Fibroblast of skin of left biceps (primary cell): ENCODE measurements at places on chromosomes 12 and 14.

DNA sequence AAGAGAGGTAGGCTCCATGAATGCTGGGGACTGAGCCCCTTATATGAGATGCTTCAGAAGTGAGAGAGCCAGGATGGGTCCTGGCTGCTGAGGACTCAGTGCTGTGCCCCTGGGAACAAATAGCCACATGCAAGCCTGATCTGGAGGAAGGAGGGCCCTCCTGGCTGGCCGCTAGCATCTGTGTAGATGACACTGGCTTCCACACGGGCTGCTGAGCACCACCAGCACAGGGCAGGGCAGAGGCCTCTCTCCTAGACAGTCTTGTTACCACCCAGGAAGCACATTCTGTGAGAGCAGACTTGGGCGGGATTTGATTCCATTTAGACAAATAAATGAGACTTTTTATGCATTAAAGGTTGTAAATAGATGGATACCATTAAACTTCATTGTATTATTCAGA lies 48.0 kb downstream of the ZNF664 start:
- no peak for DNase-seq

GRCh38 chr12:106601496-106601895 lies 18.7 kb downstream of the RFX4 start:
- DNase-seq = no peak

DNA sequence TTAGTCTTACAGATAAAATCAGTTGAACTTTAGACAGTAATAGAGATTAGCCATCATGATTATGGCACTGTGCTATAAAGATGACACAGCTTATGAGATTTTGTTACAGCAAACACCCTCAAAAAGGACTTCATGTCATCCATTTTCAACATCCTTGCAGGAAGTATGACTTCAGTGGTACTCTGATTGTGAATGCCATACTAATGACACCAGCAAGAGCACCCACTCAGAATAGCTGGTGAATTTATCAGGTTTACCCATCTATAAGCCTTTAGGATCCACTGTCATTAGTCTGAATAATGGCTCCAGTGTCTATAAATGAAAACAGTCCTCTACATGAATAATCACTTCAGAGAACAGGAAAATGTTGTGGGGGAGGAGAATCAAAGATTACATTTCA lies 615.2 kb downstream of the RPS29 start:
- peak; percentile 23 for DNase-seq

- no peak for DNase-seq
Measured at GRCh38 chr14:24952851-24953666, 96.9 kb downstream of the STXBP6 start.

GRCh38 chr14:80300351-80300750 lies 89.0 kb upstream of the DIO2 start:
- DNase-seq = no peak

- no peak for DNase-seq
Measured at GRCh38 chr14:42335918-42336317, 729.2 kb downstream of the LRFN5 start.

DNA sequence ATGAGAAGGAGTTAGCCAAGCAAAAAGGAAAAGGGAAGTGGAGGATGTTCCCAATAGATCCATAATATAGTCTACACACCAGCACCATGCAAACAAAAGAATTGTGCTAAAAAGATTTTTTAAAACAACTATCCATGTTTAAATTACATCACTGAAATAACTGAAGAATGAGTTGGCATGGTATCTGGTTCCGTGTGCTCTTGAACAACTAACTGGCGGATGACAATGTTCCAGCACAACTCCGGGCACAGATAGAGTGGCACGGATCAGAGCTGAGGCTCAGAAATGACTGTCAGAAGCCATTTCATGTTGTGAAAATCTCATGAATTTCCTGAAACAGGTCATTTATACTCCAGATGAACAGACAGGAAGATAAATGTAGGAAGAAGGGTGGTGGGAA lies 153.1 kb downstream of the HMGA2 start:
- no peak for DNase-seq

DNA sequence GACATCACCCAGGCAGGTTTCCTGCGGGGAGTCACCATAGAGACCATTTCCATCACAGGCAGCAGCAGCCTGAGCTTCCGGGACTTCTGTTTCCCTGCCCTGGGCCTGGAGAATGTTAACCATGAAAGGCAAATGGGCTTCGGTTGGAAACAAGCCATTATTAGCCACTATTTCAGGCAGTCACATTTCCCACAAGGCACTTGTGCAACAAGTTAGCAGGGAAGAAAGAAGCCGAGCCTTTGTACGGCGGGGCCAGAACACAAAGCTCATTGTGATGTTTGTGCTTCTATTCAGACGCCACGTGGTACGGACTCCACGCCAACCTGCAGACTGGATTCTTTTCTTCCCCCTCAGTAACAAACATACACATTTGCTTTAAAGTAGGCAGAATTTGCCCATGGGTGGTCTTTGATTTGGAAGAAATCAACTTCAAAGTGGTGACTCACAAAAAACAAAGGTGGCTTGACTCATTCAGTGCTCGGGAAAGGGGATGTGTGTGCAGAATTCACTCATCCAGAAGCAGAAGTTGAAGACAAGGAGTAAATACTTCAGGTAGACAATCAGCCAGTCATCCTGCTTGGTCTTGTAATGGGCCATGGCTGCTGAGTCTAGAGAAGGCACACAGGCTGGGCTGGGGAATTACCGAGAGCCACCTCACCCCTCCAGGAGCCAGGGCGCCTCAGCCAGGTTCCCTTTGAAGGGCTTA lies 154.2 kb upstream of the PRMT8 start:
- DNase-seq = no peak

DNA sequence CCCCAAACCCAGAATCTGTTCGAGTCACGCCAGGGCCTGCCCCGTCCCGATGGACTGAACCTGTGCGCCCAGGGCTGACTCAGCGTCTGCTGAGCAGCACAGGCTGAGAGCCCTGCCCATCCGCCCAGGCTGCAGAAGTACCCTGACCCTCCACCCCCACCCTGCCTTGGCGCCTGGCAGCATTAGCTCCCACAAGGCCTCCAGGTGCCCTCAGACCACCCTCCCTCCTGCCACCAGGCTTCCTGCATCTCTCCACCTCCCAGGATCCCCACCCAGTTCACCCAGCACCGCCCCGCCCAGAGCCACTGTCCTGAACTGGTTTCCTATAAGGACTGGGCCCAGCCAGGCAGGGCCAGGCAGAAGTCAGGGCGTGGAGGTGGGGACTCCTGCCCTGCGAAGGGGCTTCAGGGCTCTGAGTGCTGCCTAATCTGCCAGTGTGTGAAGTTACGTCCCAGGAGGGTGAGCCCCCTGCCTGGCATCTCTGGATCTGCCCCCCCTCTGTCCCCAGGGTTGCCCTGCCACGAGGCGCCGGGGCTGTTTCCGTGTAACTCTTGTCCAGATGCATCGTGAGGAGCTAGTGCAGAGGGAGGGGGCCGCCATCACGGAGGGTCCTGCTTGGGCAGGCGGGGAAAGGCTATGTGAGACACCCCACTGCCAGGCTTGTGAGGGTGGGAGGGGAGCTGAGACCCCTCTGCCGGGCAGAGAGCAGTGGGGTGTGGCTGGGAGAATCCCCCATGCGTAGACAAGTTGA lies 9.1 kb downstream of the ADSS1 start:
- DNase-seq = no peak

GRCh38 chr14:81710232-81710845 lies 176.7 kb upstream of the SEL1L start:
- no peak for DNase-seq

DNA sequence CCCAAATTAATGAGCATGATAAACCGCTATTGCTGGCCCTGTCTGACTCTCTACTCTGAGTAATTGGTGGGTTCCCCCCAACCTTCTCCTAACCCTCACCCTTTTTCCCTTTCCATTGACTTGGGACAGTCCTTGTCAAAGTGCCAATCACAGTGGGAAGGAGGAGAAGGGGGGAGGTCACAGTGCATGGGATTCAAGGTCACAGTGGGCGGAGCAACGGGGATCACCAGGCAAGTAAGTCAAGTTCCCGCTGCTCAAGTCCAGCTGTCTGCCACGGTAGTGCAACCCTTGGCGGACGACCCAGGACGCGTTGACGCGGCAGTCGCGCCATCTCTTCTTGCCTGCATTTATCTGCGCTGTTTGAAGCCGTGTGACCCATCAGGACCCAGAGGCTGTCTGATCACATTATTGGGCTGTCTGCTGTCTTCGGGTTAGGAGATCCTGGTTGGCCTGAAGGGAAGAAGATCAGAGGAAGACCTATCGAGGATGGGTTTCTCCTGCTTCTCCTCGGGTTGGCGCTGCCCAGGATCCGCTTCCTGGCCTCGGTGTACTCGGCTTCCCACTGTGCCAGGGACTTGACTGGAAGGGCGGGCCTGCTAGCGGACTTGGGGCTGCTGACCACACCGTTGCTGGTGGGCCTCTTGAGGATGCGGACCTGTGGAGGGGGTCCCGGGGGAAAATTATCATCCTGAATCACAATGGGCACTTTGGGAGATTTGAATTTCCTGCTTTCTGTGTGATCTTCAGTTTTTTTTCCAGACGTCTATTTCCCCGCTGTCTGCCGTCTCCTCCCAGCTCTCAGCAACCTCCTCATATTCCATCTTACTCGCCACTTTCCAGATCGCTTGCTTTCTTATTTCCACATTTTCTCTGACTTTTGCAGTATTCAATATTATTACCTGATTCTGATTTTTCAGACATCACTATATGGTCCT lies 3.1 kb upstream of the MDM2 start:
- DNase-seq = no peak

GRCh38 chr12:69231479-69231878 lies 7.9 kb upstream of the CPSF6 start:
- no peak for DNase-seq

DNA sequence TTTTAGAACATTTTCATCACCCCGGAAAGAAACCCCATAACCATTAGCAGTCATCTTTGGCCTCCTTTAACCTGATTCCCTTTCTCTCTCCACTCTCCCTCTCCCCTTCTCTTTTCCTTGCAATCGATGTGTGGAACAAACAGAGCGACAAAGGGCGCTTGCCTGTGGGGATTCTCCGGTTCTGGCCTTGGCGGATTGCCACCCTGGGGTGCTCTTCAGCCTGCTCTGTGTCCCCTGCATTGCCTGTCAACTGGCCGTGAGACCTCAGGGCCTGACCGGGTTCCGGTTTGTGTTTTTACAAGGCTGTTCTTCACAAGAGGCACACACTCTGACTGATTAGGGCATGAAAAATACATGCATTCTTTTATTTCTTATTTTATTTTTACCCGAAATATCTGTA lies 27.8 kb downstream of the LRTM2 start:
- DNase-seq = no peak

GRCh38 chr12:49950273-49951251 lies at the start of gene AQP2:
TSS of gene AQP2 (plus strand) at chr12:49950737. CDS start at chr12:49950831, 94 bp downstream.
- no peak for DNase-seq

- DNase-seq = no peak
Measured at GRCh38 chr12:27674989-27675388, 21.3 kb upstream of the REP15 start.

GRCh38 chr14:28709571-28710305 lies 56.8 kb upstream of the FOXG1 start:
- DNase-seq = no peak

- DNase-seq = no peak
Measured at GRCh38 chr12:102096855-102097254, 23.1 kb downstream of the NUP37 start.

DNA sequence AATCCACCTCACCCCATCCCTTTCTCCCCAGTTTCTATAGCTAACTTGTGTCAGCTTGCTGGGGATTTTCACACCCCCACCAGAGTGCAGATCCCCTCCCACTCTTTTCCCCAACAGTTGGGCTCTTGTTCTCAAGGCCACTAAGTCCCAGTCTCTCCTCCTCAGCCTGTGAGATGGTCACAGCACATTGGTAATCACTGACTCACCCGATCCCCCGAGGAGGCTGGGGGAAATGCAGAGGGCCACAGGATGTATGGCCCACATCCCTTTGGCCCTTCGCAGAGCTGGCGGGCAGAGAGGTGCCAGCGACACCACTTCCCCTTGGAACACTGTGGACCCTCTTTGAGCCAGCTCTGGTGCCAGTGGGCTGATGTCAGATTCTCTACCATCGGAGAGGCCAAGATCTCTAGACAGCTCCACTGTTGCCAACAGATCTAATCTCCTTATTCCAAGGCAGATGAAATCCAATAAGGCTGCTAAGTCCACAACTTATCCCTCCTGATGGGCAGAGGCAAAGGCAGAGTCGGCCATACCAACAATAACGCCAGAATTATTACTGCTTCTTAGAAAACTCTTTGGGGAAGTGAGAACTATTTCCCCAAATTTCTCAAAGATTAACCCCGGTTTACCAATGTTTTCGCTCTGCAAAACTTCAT lies 1.6 kb downstream of the FMNL3 start:
- DNase-seq = no peak

GRCh38 chr14:54202288-54202687 lies 194.5 kb upstream of the CDKN3 start:
- no peak for DNase-seq

DNA sequence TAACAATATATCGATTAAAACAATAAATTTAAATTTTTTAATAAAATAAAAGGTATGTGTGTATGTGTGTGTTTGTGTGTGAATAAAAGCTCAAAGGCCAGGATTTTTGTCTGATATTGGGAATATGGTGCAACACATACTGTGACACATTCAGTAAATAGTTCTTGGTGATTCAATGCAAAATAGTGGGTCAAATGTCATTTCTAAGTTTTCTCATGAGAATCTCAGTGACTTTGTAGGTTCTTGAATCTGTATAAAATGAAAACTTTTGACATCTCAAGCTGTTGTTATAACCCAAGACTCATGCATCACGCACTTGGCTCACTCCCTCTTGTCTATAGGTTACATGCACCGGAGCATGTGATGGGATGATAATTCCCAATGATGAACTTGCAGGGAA lies 16.2 kb upstream of the MED6 start:
- no peak for DNase-seq

- DNase-seq = no peak
Measured at GRCh38 chr12:8779281-8779680, 43.1 kb upstream of the A2ML1 start.

- no peak for DNase-seq
Measured at GRCh38 chr14:63647696-63648410, 6.2 kb upstream of the WDR89 start.

GRCh38 chr12:128133321-128134073 lies 133.5 kb upstream of the TMEM132C start:
- no peak for DNase-seq

DNA sequence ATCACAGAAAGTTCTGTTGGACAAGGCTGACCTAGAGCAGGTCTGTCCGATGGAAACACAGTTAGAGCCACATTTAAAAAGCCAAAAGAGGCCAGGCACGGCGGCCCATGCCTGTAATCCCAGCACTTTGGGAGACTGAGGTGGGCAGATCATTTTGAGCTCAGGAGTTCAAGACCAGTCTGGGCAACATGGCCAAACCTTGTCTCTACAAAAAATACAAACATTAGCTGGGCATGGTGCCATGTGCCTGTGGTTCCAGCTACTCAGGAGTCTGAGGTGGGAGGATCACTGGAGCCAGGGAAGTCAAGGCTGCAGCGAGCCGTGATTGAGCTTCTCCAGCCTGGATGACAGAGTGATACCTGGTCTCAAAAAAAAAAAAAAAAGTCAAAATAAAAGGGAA lies 14.9 kb downstream of the UBE3B start:
- DNase-seq = no peak

- no peak for DNase-seq
Measured at GRCh38 chr12:85805654-85806053, 30.6 kb downstream of the RASSF9 start.
